ENCODE measurements at places on chromosomes 13 and 19.

- DNase-seq = no peak
Observed at GRCh38 chr19:32352241-32352630, 6.8 kb downstream of the ZNF507 start.

- DNase-seq = no peak
Observed at GRCh38 chr13:72530471-72530870, 197.0 kb downstream of the MZT1 start.

GRCh38 chr13:20498129-20498528 is 27.5 kb downstream of the CRYL1 start:
- DNase-seq = no peak

DNA sequence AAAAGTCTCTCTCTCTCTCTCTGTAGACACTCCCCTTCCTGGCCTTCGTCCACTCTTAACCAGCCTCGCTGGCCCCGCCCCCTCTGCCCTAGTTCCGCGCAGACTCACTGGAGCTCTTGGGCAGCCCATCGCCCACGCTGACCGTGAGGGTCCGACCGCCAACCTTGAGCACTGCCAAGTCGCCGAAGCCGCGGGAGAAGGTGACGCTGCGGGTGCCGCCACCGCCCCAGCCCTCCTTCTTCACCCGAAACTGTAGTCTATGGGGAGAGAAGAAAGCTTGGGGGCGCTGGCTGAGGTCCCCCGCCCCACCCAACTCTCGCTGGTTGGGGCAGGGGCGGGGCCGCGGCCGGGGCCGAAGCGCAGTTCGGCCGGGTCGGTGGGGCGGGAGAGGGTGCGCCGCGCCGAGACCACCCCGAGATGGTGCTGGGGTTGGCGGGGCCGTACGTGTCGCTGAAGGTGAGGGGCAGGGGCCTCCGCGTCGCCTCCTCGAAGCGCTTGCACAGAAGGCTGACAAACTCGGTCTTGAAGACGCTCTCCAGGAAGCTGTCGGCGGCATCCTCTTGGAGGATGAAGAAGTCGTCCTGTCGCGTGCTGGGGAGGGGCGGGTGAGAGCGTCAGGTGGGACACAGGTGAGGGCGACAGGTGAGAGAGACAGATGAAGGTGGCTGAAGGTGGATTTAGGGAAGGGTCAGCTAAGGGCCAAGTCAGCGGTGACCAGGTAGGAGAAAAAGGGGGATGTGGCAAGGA is 12.6 kb upstream of the ZNF414 start:
- peak; percentile 87 for DNase-seq

DNA sequence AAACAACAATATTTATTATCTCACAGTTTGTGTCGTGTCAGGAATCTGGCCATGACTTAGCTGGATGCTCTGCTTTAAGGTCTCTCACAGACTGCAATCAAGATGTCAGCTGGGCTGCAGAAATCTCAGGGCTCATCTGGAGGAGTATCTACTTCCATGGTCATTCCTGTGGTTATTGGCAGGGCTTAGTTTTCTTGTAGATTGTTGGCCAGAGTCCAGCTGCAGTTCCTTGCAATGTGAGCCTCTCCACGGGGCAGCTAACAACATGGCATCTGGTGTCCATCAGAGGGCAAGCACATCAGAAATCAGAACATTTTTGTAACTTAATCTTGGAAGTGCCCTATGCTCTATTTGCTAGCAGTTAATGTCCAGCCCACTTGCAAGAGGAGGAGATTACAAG is 45.7 kb upstream of the TDRD3 start:
- DNase-seq = no peak

DNA sequence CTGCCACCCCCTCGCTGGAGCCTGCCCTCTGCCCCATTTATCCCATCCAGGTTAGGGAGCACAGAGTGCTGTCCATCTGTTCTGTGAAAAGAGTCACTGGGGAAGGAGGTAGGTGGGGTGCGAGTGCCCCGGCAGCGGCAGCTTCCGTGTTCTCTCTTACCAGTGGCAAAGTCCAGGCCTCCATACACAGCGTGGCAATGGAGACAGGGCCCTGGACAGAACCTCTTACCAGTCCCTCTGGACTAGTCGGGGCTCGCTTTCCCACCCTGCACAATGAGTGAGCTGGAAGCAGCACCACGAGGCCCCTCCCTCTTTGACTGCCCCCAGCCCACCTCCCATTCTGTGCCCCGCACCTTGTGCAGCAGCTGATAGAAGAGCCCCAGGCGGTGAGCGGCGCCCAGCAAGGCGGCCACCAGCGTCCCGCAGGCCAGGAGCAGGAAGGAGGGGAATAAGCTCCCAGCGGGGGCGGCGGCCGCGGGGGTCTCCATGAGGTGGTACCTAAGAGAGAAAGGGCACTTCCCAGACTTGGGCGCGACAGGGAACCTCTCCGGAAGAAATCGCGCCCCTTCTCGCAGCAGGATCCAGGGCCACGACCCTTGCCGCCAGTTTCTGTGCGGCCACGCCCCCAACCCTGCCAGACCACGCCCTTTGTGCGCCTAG is 17.5 kb downstream of the SYDE1 start:
- peak; percentile 50 for DNase-seq

GRCh38 chr19:39492788-39493187 is 6.0 kb upstream of the DLL3 start:
- no peak for DNase-seq

- DNase-seq = no peak
Observed at GRCh38 chr13:100803091-100803490, 128.5 kb upstream of the TMTC4 start.

DNA sequence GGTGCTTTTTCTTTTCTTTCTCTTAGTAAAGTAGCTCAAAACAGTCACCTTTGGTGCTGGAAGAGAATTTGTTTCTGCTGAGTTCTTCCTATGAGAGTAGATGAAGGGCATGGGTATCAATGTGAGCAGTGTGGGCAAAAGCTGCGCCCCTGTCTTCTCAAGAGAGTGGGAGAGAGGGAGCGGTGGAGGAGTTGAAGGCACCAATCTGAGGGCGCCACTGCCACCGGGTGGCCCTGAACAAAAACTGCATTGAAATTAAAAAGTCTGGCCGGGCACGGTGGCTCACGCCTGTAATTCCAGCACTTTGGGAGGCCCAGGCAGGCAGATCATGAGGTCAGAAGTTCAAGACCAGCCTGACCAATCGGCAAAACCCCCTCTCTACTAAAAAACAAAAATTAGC is 28.7 kb upstream of the EPHX3 start:
- no peak for DNase-seq

DNA sequence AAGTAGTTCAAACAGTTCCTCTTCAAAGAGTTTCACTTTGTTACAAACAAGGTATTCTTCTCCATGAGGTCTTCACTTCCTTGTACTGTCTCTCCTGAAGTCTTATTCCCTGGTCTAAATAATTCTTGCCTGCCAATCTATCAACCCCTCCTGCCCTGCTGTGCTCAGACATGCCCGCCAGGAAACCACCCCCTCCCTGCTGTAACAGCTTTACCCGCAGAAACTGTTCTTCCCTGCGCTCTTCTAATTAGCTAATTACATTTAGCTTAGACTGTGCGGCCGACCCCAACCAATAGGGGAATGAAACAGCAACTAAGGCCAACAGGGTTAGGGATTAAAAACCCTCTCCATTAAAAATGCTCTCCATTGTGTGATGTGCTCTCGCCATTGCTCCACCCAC is 46.7 kb downstream of the ZNF846 start:
- no peak for DNase-seq

- DNase-seq = no peak
Observed at GRCh38 chr13:99086267-99087097, 108.6 kb upstream of the DOCK9 start.

GRCh38 chr13:32851083-32852069 is 164.8 kb upstream of the KL start:
- peak; percentile 24 for DNase-seq

GRCh38 chr19:6258812-6259311 is 20.9 kb downstream of the MLLT1 start:
- no peak for DNase-seq

DNA sequence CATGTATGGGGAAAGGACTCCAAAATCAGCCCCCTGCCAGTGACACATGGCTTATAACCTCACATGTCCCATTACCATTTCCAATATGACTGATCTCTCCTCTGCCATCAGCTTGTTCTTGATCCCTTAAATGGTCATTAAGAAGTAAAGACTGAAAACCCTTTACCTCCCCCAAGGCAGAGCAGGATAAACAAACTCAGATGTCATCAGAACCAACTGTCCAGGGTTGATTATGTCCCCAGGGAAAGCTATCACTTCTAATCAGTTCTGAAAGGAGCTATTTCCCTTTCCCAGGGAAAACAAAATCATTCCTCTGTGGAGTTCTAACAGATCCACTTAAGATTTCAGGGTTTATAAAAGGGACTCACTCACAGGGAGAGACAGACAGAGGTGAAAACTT is 350.9 kb downstream of the SUCLA2 start:
- no peak for DNase-seq

- no peak for DNase-seq
Observed at GRCh38 chr13:76516586-76516985, 369.6 kb downstream of the KCTD12 start.

DNA sequence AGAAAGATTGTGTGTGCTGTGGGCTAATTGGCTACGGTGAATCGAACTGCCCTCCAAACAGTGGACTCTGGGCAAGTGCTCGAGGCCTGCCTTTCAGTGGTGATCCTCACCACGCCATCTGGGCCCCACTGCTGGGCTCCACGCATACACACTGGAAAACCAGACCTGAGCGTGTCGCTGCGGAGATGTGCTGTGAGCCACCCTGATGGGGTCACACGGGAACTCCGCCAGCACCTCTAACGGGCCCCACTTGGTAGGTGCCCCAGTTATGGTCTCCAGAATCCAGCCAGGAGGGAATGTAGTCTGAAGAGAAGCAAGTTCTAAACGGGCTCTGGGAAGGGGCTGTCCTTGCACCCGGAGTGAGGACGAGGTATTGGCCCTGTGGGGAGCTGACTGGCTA is 39.3 kb downstream of the C13orf46 start:
- DNase-seq = no peak

DNA sequence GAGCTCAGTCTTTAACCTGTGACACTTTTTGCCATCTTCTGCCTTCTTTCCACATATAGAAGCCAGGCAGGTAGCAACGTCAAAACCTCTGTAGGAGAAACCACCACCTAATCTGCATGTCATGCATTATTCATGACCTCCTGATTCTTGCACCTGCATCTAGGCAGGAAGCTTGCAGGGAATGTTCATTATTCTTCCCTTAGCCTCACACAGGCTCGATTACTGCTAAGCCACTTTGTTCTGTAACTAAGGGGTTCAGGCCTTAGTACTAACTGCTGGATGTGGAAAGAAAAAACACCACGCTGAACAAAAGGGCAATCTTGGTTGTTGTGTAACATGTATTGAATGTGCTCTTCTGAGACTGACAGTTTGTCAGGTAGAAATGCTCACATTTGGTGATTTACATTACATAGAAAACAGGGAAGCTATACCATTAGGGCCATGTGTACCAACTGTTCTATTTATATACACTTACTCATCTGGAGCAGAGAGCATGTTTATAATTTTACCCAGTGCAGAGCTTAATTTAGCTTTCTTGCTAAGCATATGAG is 366.9 kb downstream of the KLF12 start:
- DNase-seq = peak; percentile 20

DNA sequence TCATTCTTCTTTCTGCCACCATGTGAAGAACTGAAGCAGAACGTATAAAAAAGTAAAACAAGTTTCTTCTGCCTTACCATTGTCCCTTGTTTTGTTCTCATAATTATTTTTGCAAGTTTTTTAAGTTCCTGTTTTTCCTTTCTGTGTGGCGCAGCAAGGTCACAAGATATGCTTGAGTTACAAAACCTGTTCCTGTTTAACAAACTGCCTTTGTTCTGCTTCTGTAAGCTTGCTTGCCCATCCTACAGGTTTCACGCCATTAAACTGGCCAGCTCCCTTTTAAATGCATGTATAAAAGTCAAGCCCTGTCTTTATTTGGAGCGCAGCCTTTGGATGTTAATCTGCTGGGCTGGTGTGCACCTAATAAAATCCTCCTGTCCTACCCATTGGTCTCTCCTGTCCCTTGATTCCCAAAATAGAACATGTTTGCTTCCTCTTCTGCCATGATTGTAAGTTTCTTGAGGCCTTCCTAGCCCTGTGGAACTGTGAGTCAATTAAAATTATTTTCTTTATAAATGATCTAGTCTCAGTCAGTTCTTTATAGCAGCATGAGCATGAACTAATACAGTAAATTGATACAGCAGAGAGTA is 1115.4 kb downstream of the SLITRK1 start:
- DNase-seq = no peak

GRCh38 chr13:79011179-79011578 is 352.2 kb upstream of the OBI1 start:
- DNase-seq = no peak

Data from HepG2 (cell line).